ENCODE measurements at places on chromosomes 16 and 17. TPM values are rescaled to one million over a fixed set of nuclear protein-coding genes. Genes with fewer than 3 reads are reported as not detected.

GRCh38 chr17:74491626-74492025, 25.2 kb downstream of the CD300A start:
- no peak overlapping the region for H3K4me3 ChIP-seq
- no peaks in the 10 kb centered on the region for H3K27me3 ChIP-seq
- H3K27ac ChIP-seq = no peak overlapping the region
- H3K4me1 ChIP-seq = no peaks in the 10 kb centered on the region
- H3K36me3 ChIP-seq = peaks cover 6% of the 10 kb centered on the region
- DNase-seq = no peak

GRCh38 chr17:57016071-57016763, 38.3 kb downstream of the SCPEP1 start:
- no peak overlapping the region for H3K4me3 ChIP-seq
- H3K4me1 ChIP-seq = no peaks in the 10 kb centered on the region
- H3K27ac ChIP-seq = no peak overlapping the region
- no peaks in the 10 kb centered on the region for H3K27me3 ChIP-seq
- H3K36me3 ChIP-seq = no peaks in the 10 kb centered on the region

GRCh38 chr16:85428168-85428898, 184.8 kb upstream of the GSE1 start:
- DNase-seq = no peak
- no peak overlapping the region for H3K27ac ChIP-seq

HS3ST3B1 gene
- not detected for polyA plus RNA-seq

GRCh38 chr16:86231996-86232350, 278.4 kb upstream of the FOXF1 start:
- no peaks in the 10 kb centered on the region for H3K4me1 ChIP-seq
- H3K36me3 ChIP-seq = no peaks in the 10 kb centered on the region
- H3K4me3 ChIP-seq = no peak overlapping the region
- DNase-seq = no peak

- H3K4me3 ChIP-seq = no peak overlapping the region
- no peaks in the 10 kb centered on the region for H3K27me3 ChIP-seq
- H3K36me3 ChIP-seq = no peaks in the 10 kb centered on the region
- no peak overlapping the region for H3K27ac ChIP-seq
Measured at GRCh38 chr16:29906520-29907244, 6.4 kb downstream of the ASPHD1 start.

GRCh38 chr16:89170346-89171215, 967 bp upstream of the CDH15 start:
- H3K27ac ChIP-seq = no peak overlapping the region
- no peak for DNase-seq
- H3K4me3 ChIP-seq = no peak overlapping the region
- H3K4me1 ChIP-seq = peaks cover 7% of the 10 kb centered on the region
- no peaks in the 10 kb centered on the region for H3K36me3 ChIP-seq

- peaks cover 4% of the 10 kb centered on the region for H3K4me1 ChIP-seq
- no peak for DNase-seq
- no peaks in the 10 kb centered on the region for H3K36me3 ChIP-seq
Measured at GRCh38 chr16:56617212-56618085, 8.1 kb upstream of the MT1E start.

GRCh38 chr16:64704386-64704785, 417.5 kb downstream of the CDH11 start:
- no peak overlapping the region for H3K4me3 ChIP-seq
- H3K4me1 ChIP-seq = no peaks in the 10 kb centered on the region
- H3K27ac ChIP-seq = no peak overlapping the region
- DNase-seq = no peak
- no peaks in the 10 kb centered on the region for H3K36me3 ChIP-seq

DNA sequence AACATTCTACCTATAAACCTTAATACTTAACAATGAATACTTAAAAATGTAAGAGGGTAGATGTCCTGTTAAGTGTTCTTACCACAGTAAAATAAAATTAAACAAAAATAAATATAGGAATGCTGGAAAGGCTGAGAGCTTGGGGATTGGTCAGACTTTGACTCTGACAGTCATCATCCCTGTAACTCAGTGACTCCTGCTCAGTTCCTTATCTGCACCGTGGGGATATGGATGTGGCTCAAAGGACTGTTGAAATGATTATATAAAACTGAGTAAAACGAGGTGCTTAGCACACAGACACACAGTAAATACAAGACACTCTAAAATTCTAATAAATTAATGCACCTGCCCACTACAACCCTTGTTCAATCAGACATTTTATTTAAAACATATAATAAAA, 338.6 kb downstream of the TMEM114 start:
- no peaks in the 10 kb centered on the region for H3K27me3 ChIP-seq
- no peak for DNase-seq
- no peaks in the 10 kb centered on the region for H3K4me1 ChIP-seq
- no peak overlapping the region for H3K4me3 ChIP-seq

DNA sequence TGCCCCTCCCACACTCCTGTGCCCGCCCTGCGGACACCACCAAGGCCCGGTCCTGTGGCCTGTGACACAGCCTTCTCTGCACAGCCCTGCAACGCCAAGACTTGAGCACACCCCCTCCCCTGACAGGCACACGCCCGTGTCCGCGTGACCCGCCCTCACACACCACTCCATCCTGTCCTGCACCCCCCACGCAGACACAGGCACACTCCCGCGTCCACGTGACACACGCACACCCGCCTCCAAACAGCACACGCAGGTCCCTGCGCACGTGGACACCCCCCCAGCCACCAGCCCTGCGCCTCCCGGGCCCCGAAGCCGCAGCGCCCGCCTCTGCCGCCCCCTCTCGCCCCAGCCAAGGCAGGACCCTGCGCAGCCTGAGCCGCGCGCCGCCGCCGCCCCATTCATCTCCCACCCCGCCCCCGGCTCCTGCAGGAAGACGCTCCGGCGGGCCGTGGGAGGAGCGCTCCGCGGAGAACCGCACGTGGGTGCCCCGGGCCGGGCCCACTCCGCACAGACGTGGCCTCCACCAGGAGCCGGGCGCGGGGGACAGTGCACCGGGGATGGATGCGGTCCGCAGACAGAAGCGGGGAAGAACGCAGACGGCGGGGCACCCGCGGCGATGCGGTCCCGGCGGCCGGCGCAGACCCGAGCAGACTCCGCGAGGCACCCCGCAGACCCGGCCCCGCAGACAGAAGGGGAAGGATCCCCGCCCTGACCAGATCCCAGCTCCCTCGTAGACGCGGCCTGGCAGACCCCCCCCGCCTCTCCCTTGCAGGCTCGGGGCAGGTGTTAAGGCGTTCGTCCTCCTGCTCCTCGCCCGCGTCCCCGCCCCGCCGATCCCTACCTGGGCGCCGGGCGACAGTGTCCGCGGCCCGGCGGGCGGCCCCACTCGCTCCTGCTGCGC, 506 bp downstream of the CAMKK1 start:
- no peaks in the 10 kb centered on the region for H3K27me3 ChIP-seq
- peak overlapping the region; percentile 74 for H3K4me3 ChIP-seq
- no peak overlapping the region for H3K27ac ChIP-seq
- no peaks in the 10 kb centered on the region for H3K36me3 ChIP-seq
- H3K4me1 ChIP-seq = peaks cover 3% of the 10 kb centered on the region
- no peak for DNase-seq

DNA sequence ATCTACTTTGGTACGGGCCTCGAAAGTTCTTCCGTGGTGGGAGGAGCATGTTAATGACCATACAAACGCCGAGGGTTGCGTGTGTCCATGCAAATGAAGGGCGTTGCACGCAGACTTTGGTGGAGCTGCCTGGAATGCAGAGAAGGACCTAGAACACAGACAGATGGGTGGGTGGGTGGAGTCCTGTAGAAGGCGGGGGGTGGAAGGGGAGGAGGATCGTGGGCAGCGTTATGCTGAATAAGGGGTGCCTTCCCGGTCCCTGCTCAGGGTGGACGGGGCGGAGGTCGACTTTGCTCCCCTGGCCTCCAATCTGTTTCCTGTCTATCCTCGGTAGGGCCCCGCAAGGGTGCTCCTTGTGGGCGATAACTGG, 795 bp upstream of the PAQR4 start:
- peaks cover 4% of the 10 kb centered on the region for H3K36me3 ChIP-seq
- H3K4me1 ChIP-seq = peaks cover 32% of the 10 kb centered on the region
- H3K4me3 ChIP-seq = peak overlapping the region; percentile 91
- no peaks in the 10 kb centered on the region for H3K27me3 ChIP-seq
- H3K27ac ChIP-seq = no peak overlapping the region
- DNase-seq = no peak

ASGR2 gene
- polyA plus RNA-seq = not detected

TBC1D3I gene
- polyA plus RNA-seq = 0.12 TPM

PDILT gene
- not detected for polyA plus RNA-seq

DNA sequence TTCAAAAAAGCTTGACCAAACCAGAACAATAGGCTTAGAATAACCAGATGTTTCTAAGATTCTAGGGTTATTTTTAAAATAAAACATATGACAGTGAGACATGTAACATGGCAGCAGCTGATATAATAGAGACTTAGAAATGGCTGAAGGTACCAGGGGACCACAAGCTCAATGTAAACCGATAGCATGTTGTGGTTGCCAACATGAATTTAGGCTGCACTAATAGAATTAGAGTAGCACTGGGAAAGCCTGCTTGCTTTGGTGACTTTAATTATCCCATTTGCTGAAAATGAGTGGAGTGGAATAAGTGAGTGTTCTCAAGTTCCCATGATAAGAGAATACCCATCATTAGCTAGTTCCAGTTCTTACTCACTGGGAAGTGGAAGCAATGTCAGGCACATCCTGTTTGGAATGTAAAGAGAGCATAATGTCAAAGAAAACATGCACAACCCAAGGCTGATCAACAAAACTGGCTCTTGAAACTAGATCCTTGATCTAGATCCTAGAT, 621.2 kb upstream of the CDH5 start:
- H3K27ac ChIP-seq = no peak overlapping the region
- no peaks in the 10 kb centered on the region for H3K27me3 ChIP-seq
- no peaks in the 10 kb centered on the region for H3K36me3 ChIP-seq
- no peaks in the 10 kb centered on the region for H3K4me1 ChIP-seq
- H3K4me3 ChIP-seq = no peak overlapping the region

DNA sequence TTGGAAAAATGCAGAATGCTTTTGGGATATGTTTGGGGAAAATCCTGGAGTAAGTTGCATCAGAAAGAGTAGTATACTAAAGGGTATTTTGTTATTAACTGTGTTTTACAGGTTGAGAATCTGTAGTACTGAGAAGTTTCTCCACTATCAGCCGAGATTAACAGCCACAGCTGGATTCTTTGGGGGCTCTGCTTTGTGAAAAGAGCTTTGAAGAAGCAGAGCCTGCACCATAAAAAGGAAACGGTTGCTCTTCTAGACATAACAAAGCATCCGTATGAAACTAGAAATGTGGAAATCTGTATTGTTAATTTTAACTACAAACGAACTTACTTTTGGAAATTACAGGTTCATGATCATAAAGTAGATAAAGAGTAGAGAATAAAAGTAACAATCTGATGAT, 5.3 kb downstream of the NLK start:
- no peak for DNase-seq
- no peaks in the 10 kb centered on the region for H3K27me3 ChIP-seq
- peaks cover 17% of the 10 kb centered on the region for H3K4me1 ChIP-seq
- no peaks in the 10 kb centered on the region for H3K36me3 ChIP-seq

CHD9NB gene
- 1.7 TPM for polyA plus RNA-seq

DNA sequence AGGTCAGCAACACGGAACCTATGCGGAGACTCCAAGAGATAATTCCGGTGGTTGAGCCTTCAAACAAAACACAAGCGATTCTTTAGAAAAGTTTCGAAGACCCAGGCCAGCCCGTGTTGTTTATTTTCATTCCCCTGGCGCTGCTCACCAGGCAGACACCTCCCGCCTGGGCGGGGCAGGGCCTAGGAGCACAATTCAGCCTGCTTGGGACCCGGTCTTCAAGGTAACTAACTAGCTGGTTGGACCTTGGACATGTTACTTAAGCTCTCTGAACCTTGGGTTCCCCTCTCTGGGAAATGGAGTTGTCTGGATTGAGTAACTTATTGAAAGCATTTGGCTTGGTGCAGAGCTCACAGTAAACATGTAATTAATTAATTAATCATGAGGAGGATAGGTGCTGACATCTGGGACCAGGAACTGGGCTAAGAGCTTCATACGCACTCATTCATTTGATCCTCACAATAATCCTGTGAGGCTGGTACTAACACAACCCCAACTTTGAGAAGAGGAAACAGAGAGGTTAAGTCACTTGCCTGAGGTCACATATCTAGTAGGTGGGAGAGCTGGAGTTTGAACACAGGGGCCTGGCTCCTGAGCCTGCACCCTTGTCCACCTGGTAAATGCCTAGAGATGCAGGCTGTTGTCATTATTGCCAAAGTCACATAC, 125.3 kb upstream of the SMURF2 start:
- H3K36me3 ChIP-seq = no peaks in the 10 kb centered on the region
- H3K27ac ChIP-seq = no peak overlapping the region
- no peak for DNase-seq
- H3K4me1 ChIP-seq = no peaks in the 10 kb centered on the region
- H3K4me3 ChIP-seq = no peak overlapping the region
- no peaks in the 10 kb centered on the region for H3K27me3 ChIP-seq

- DNase-seq = no peak
- H3K27me3 ChIP-seq = no peaks in the 10 kb centered on the region
- H3K4me3 ChIP-seq = no peak overlapping the region
- no peaks in the 10 kb centered on the region for H3K36me3 ChIP-seq
Measured at GRCh38 chr16:68371276-68371651, 60.4 kb downstream of the PRMT7 start.

- no peaks in the 10 kb centered on the region for H3K27me3 ChIP-seq
- no peaks in the 10 kb centered on the region for H3K36me3 ChIP-seq
- no peak for DNase-seq
- no peak overlapping the region for H3K27ac ChIP-seq
- no peaks in the 10 kb centered on the region for H3K4me1 ChIP-seq
Measured at GRCh38 chr17:56510554-56511342, 82.8 kb upstream of the NOG start.

RND2 gene
- polyA plus RNA-seq = 0.04 TPM

GRCh38 chr16:82991966-82992675, 365.4 kb downstream of the CDH13 start:
- no peaks in the 10 kb centered on the region for H3K36me3 ChIP-seq
- H3K4me3 ChIP-seq = no peak overlapping the region
- no peaks in the 10 kb centered on the region for H3K27me3 ChIP-seq
- no peak for DNase-seq
- H3K27ac ChIP-seq = no peak overlapping the region
- H3K4me1 ChIP-seq = no peaks in the 10 kb centered on the region

KRTAP4-6 gene
- not detected for polyA plus RNA-seq

EFCAB3 gene
- polyA plus RNA-seq = 0.11 TPM

SLC38A8 gene
- polyA plus RNA-seq = not detected

- H3K27me3 ChIP-seq = no peaks in the 10 kb centered on the region
- no peak for DNase-seq
- no peak overlapping the region for H3K4me3 ChIP-seq
Measured at GRCh38 chr17:77499699-77500435, 359.1 kb downstream of the SEC14L1 start.

RAB26 gene
- polyA plus RNA-seq = 3.7 TPM
